Effector CD4-positive, alpha-beta T cell (primary cell): ENCODE measurements at places on chromosomes 4 and X.

DNA sequence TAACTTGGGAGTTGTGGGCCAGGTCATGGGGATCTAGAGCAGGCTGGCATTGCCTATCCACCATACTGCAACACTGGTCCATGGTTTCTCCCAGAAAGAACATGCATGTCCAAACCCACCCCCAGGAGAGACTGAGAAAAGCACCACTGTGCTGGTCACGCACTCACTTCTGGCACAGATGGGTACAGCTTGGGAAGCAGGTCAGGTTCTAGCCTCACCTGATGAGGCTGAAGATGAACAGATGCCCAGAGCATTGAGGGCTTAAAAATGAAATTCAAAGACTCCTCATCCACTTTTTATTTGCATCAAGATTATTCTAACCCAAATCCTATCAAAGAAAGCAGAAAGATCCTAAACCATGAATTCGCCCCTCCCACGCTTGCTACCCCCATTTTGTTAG is 125.9 kb upstream of the RAI2 start:
- DNase-seq, result no peak

- no peak for DNase-seq
Observed at GRCh38 chr4:139955600-139955999, 198.4 kb downstream of the MAML3 start.

GRCh38 chr4:83556006-83556707 is 20.2 kb downstream of the GPAT3 start:
- DNase-seq, result no peak

- DNase-seq, result no peak
Observed at GRCh38 chr4:76790377-76790776, 107.6 kb downstream of the SOWAHB start.
